ENCODE measurements at places on chromosomes 2 and 18.

DNA sequence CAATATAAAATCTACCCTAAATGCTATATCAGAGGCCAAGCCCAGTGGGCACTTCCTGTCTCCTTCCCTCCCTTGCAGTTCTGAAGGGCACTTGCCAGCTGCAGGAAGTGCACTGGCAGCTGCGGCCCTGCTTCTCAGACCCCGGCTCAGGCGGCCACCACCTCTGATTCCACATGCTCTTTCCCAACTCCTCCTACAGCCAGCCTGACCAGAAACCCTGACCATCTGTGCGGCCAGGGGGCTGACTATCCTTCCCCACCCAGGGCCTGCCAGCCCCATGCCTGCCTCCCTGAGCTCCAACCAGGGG, 88.6 kb downstream of the ZBTB7C start:
- no peak for DNase-seq

GRCh38 chr2:217220228-217221013, 360.6 kb upstream of the TNP1 start:
- no peak for DNase-seq

DNA sequence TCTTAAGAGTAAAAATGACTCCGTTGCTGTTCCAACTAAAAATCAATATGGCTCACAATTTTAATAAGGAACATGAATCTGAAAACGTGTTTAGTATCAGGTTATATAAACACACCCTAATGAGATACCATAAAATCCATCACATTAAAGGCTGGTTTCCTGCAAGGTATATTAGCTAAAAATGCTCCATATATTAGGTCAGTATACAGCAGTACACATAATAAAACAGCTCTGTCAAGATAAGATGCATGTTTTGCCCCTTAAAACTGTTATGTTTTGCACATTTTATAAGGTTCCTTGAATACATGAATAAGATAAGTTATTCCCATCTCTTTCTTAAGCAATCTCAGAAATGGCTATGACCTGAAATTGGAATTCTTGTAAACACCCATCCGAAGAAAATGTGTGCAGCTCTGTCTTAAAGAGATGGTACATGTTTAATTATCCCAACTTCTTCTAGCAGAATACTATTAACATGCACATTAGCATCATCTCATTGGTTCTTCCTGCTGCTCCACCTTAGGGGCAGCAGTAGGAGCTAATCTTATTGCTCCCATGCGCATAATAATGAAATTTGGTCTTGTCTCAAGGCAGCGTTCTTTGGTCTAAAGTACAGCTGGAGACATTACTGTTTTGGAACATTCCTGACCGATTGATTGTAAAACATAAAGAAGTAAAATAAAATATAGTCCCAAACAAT, 836.1 kb upstream of the FANCL start:
- DNase-seq, result no peak

DNA sequence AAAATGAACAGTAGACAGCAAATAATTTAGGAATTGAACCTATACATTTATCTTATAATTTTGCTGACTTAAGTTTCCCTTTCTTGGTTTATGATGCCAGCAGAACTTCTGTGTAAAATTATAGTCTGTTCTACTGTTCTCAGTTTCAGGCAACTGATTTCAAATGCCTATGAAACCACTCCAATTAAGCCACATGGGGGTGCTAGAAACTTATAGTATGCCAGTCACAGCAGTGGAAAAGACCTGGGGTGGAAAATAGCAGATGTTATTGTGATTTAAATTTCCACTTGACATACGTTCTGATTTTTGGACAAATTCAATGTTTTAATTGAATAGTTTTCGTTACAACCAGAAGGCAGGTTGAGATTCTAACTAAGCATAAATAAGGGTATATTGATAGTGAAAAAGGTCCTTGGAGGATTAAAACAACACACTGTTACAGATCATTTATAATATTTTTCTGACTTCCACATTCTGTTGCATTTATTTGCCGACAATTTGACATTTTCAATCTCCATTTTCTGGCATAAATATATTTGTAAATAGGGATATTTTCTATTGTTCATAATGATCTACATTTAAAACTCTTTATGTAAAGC, 61.4 kb downstream of the CPS1 start:
- DNase-seq, result no peak

DNA sequence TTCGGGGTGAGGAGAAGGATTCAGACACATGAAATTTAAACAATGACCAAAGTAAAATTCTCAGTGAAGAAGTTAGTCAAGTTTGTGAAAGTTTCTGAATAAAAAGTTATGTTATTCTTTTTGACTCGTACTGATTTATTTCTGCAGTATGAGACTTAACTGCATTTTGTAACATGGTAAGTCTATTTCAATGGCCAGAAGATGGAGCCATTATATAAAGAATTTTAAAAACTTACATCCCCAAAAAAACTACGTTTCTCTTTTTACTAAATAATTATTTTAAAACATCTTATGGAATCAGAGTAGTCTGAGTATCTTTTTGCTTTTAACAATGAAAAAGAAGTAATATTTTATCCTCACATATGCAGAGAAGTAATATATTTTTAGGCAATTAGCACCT, 51.4 kb upstream of the SCN1A start:
- no peak for DNase-seq

DNA sequence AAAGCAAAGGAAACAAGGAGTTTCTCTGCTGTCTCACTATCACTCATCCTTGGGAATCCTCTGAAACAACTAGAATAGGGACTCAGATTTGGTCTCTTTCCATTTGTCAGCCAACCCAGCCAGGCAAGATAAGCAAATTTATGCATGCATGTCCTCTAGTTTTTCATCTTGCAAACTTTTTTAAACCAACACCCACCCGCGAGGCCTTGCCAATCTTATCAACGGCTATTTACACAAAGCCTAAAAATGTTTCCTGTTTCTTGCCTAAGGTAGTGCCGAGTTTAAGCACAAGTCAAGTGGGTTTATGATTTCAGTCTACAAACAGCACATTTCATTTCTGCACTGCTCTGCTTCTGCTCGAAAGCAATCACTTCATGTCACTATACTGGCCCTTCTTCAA, 240.9 kb downstream of the STK39 start:
- no peak for DNase-seq

GRCh38 chr2:68151037-68151436, 6.7 kb upstream of the PNO1 start:
- DNase-seq, result no peak

DNA sequence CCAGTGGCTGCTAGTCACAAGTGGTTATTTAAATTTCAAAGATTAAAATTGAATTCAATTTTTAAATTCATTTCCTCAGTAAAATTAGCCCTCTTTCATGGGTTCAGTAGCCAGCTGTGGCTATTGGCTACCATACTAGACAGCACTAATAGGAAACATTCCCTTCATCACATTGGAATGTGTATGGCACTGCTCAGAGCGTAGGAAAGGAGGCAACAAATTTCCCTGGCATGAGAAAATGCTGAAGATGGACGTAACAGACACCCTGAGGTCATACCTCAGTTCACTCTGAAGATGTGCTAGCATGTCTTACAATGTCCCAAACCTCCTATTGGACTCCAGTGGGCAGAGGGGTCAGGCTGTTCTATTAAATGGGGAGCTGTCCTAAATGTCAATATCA, 96.4 kb downstream of the C1QL2 start:
- DNase-seq, result no peak

DNA sequence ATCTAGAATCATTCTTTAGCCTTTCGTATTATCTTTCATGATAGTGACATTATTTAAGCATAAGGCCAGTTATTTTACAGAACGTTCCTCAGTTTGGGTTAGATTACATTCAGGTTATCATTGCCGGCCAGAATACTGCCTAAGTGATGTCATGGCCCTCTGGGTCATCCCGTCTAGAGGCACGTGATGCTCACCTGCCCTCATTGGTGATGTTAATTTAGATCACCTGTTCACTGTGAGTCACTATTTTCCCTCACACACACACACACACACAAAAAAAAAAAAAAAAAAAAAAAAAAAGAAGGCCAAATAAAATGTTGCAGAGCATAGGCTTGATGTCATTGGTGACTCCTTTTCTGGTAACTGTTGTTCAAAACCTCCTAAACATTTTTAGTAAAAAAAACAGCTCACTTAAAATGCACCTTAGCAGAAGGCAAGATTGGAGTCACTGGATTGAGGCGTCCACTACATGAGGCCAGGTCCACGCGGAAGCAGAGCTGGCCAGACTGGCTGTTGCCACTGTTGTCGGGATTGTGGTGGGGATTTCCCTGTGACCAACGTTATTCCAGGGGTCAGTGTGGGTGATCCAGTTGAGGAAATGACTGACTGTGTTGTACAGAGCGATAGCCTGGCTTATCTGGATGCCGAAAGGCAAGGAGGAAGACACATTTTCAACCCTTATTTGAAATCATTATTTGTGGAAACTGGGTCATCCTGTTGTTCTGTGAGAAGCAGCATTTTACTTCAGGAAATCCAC, 52.1 kb upstream of the CNGA3 start:
- DNase-seq, result no peak

- no peak for DNase-seq
Observed at GRCh38 chr18:4869155-4869554, 327.9 kb downstream of the AKAIN1 start.

- no peak for DNase-seq
Observed at GRCh38 chr2:35606394-35606793, 749.2 kb upstream of the CRIM1 start.

- DNase-seq, result peak; percentile 4
Observed at GRCh38 chr2:226031647-226032501, 632.4 kb downstream of the NYAP2 start.

DNA sequence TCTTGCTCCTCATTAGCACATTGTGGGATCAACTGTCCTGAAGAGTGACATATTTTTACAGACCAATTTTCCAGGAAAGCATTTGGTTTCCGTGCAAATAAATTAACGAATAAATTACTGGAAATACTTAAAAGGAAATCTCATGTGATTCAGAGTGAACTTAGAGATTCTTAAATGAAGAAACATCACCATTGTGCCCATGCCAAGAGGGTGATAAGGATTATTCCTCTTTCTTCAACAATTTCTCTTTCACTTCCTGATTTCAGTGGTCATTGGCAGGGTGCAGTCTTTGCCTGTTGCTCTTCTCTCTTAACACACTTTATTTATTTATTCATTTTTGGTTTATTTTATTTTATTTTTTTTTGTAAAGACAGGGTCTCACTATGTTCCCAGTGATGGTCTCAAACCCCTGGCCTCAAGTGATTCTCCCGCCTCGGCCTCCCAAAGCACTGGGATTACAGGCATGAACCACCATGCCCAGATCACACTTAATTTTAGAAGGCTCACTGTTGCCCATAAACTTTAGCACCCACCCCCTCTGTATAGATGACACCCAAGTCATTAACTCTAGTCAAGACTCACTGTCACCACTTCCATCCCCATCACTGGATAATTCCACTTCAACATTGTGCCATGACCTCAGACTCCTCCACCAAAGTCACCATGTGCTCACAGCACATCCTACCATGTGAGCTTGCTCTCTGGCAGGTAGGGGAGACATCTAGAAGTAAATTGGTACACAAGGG, 92.6 kb upstream of the CERS6 start:
- DNase-seq, result no peak

DNA sequence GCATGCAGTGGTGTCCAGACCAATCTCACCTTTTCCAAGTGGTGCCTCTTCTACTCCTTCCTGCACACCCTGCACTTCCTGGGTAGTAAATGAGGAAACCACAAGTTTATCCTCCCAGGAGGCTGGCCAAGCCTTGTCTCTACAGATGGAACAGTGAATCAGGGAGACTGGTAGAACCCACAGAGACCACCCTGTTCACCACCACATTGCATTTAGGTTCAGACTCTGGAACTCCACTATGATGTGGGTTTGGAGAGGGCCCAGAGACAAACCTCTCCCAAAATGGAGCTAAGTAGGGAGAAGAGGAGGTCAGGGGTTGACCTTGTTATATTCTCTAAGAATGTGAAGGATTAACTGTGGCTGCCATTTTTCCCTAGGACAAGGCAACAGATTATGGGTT, 102.8 kb upstream of the FZD7 start:
- no peak for DNase-seq

GRCh38 chr2:175984846-175985245, 17.2 kb downstream of the LNPK start:
- no peak for DNase-seq

GRCh38 chr2:136327162-136327852, 209.4 kb upstream of the CXCR4 start:
- peak; percentile 48 for DNase-seq

GRCh38 chr2:199329031-199329430, 128.7 kb downstream of the SATB2 start:
- DNase-seq, result no peak

DNA sequence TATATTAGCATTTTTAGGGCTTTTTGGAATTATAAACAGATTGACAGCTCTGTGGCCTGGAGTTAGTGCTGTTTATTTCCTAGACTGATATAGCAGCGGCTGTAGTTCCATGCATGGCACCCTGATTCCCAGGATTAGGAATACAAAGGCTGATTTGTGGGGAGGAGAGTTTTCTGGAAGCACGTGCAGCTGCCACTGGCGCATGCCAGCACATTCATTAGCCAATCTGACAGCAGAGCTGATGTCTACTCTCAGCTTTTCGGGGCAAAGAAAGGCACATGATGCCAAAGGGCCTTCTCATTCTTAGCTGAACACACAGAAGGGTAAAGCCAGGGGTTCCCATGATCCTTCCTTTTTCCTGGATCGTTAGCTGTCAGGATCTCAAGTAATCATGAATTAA, 45.7 kb upstream of the RAPH1 start:
- DNase-seq, result no peak

GRCh38 chr2:2847209-2847676, 516.2 kb upstream of the MYT1L start:
- no peak for DNase-seq

DNA sequence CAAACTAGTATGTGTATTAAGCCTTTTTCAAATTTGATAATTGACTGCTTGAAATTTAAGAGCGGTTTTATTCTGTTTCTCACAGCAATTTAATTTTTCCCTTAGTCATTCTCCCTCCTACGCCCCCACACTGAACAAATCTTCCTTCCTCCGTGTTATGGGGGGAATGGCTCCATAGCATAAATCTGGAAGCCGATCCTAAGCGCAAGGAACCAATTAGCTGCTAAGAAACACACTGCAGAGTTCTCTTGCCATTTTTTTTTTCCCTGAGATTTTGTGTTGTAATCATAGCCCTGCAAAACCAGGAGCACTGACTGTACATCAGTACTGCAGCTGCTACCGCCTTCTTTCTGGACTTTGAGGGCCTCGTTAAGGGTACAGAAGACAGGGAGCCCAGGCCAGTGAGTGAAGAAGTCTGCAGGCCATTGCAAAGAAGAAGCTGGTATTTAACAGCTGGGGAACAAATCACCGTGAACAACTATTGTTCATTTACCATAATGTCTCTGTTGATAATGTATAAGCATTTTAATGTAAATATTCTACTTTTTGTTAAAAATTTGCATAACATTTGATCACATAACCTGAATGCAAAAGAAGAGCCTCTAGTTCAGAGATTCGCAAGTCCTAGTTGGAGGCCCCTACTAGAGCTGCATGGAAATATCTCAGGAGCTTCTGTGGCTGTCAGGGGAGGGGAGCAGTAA, 264.0 kb downstream of the LRATD1 start:
- DNase-seq, result no peak

DNA sequence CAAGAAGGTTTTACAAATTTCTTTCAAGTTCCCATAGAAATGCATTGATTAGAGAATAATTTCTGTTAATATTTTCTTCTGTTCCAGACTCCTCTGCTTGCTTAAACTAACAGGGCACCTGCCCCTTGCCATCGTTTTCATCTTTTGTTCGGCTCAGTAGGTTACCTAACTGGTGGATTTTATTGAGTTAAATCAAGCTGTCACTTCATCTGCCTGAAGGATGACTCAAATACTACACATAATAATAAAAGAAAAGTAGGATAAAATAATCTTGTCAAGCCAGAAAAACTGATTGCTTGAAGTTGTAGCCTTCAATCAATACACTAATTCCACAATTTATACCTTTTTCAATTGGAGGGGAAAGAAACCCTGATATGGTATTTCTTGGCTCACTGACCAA, 234.0 kb downstream of the NR4A2 start:
- no peak for DNase-seq
